ENCODE measurements at places on chromosomes 3 and 15.

DNA sequence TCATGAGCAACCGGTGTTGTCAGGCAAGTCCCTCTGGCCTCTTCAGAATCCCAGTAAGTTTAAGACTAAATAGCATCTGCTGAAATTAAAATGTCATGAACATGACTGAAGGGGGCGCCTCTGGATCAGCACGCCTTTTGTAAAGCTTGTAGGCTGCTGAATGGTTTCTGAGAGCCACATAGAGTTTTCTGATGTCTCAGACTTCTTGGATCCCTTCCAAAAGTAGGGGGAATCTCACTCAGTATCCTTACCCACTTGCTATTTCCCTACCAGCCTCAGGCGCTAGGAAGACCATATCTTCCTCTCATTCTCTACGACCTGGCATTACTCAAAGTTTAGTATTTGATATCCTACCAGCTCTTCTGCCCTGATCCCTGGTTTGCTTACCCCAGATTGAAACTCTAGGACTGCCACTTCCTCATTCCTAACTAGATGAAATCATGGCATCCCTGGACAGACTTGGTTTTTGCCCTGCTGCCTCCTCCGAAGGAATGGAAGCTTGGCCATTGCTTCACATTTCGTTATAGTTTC lies 62.7 kb upstream of the CD47 start:
- DNase-seq, result peak; percentile 44

DNA sequence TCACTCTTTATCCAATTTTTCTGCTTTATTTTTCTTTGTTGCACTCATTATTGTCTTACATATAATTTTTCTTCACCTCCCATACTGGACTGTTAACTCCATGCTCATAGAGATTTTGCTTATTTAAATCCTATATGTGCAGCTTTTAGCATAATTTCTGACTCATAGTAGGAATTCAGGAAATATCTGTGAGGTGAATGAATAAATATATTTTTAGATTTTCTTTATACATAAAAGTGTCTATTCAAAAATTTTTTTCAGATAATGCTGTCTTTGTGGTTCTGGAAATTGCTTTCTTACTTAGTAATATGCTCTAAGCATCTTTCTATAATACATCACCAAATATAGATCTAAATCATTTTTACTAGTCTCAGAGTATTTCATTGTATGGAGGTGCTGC lies 191.8 kb upstream of the SUCLG2 start:
- DNase-seq, result no peak

GRCh38 chr3:140007911-140008869 lies 73.2 kb downstream of the CLSTN2 start:
- no peak for DNase-seq

DNA sequence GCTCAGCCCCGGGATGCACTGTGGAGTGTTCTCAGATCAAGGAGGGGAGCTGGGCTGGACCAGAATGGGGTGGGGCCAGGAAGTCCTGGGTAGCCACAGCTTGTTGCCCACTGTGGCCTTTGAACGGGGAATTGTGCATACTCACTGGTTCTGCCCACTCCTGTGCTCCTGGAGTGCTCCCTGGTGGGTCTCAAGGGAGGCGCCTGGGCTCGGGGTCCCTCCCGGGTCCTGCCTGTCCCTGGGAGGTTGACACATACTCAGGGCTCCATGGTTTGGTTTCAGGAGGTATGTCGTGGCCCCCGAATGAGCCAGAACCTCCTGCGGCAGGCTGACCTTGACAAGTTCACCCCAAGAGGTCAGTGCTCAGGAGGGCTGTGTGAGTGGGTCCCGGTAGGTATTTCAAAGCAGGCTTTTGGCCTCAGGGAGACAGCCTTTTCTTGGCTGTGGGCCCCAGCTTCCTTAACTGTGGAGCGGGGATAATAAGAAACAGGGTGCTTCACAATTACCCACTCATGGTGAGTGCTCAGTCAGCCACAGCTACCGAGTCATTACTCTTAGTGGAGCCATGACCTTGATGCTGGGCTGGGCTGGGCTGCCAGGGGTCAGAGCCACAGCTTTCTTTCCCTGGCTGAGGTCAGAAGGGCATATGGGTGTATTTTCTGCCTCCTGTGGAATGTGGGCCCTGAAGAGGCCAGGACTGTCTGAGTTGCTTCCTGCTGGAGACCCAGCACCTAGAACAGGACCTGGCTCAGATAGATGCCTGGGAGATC lies 7.6 kb downstream of the DNAH1 start:
- DNase-seq, result no peak

DNA sequence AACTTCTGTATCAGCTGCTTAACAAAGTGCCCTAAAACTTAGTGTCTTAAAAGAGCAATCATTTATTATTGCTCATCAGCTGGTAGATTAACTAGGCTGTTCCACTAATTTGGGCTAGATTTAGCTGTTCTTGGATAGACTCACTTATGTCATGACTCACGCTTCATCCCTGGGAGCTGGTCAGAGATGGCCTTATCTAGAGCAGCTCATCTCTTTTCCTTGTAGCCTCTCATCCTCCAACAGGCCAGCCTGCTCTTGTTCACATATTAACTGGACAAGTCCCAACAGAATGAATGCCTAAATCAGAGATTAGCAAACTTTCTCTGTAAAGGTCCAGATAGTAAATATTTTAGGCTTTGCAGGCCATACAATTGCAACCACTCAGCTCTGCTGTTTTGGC lies 66.9 kb upstream of the PLAAT1 start:
- DNase-seq, result no peak

DNA sequence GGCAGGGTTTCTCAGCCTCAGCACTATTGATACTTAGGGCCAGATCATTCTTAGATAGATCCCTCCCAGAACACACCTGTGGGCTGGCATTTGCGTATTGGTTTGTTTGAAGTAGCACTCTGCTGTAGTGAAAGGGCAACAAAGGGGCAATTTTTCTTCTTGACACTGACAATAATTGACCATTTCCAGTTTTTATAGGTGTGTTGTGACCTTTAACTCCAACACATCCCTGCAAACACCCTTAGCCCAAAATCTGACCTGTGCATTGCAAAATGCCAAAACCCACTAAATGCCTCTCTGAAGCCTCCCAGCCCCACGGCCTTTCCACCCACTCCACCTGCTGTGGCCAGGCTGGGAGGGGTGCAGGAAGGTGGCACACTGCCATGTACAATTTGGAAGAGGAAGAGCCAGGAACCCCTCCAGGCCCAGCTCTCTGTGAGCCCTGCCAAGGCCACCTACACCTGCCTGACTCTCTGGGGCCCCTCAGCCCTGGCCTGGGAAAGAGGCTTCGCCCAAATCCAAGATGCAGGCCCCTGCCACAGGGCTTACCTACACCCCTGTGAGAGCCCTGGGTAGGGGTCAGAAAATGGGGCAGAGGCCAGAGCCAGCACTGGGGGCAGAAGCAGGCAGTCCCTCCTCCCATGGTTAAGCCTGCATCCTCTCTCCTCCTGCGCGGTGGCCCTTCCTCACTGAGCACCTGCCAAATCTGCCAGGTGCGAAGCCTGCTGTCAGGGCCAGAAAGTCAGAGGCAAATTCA lies 9.6 kb upstream of the CYP11A1 start:
- DNase-seq, result no peak

GRCh38 chr3:116114586-116114985 lies 330.7 kb downstream of the LSAMP start:
- DNase-seq, result no peak

DNA sequence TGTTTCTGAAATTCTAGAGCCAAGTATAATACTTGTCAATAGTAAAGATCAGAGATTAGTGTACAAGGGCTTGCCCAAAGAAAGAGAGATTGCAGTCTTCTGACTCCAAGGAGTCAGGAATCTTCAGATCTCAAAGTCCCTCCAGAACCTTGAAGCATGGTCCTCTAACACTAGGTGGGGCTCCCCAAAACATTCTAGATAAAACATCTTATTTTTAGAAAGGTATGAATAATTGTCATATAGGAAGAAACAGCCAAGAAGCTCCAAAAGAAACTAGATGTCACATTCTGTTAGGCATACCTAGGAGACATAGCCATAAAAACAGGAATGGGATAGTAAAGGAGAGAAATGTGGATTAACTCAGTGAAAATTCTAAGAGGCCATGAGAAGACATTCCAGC lies 10.7 kb downstream of the MUC13 start:
- DNase-seq, result no peak

DNA sequence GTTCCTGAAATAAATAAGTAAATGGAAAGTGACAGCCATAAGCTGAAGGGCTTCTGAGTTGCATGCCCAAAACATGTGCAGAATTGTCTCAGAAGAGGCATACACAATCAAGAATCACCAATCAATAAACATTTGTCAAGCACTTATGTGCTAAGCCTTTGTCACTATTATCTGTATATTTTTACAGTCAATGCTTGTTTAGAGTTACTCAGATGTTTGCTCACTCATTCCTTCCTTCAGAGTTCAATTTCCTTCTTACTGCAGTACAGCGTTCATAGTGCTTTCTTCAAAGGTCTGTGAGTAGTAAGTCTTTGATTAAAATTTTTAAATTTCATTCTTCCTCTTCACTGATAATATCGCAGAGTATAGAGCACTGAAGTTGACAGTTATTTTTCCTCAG lies 17.2 kb downstream of the FOXL2NB start:
- no peak for DNase-seq

GRCh38 chr15:95944193-95944592 lies 386.3 kb upstream of the NR2F2 start:
- DNase-seq, result no peak

- DNase-seq, result no peak
These were observed 5.0 kb downstream of the AEN start for GRCh38 chr15:88625943-88626741.

DNA sequence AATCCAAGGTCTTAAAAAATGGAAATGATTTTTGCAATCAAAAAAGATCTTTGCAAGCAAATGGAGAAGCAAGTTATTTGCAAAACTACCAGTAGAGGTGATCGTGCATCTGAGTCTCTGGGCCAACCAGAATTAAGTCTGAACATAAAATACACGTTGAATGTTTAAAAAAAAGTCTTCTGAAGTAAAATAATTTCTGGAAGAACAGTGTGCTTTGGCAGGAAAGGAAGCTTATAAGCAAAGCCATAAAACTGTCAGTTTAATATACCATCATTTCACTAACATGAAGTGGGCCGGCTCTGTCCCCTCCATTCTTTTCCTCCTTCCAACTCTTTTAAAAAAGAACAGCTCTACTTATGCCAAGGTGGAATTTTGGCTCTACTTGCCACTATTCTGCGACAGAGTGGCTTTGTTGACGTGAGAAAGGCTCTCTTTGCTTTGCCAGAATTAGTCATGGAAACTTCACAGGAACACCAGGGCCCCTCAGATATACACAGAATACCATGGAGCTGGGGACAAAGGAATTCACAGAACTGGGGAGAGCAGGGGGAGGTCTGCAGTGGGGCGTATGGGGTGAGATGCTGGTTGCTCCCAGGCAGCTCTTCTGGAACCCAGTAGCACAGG lies 29.8 kb downstream of the FSTL1 start:
- DNase-seq, result no peak

GRCh38 chr15:73621286-73621826 lies 11.8 kb downstream of the NPTN start:
- no peak for DNase-seq

GRCh38 chr3:190380184-190380583 lies 7.8 kb upstream of the CLDN16 start:
- no peak for DNase-seq

DNA sequence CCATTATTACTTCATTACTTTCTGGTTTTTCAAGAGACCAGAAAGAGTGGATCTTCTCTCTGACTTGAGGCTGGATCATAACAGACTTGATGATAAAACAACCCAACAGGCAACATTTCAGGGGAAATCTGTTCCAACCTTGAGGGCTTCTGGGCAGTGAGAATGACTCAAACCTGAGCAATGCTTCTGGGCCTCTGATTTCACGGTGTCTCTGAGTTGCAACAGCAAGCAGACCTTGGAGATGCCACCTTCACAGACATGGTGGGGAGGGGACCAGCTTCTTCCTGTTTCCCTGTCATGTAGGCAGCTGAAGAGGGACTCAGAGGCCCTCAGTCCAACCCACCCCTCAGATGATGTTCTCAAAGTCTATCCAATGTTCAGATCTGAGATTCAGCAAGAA lies 104.0 kb downstream of the ABHD5 start:
- no peak for DNase-seq

DNA sequence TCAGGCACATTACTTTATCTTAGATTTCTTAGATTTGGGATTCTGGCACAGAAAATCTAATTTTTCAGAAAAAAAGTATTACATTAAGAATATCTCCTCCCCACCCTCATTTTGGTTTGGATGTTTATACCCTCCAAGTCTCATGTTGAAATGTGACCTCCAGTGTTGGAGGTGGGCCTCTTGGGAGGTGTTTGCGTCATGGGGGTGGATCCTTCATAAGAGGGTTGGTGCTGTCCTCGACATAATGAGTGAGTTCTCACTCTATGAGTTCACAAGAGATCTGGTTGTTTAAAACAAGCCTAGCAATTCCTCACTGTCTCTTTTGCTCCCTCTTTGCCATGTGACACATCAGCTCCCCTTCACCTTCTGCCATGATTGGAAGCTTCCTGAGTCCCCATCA lies 45.6 kb upstream of the WWTR1 start:
- no peak for DNase-seq

- no peak for DNase-seq
These were observed 60.1 kb upstream of the SEC61A1 start for GRCh38 chr3:127992127-127992526.

DNA sequence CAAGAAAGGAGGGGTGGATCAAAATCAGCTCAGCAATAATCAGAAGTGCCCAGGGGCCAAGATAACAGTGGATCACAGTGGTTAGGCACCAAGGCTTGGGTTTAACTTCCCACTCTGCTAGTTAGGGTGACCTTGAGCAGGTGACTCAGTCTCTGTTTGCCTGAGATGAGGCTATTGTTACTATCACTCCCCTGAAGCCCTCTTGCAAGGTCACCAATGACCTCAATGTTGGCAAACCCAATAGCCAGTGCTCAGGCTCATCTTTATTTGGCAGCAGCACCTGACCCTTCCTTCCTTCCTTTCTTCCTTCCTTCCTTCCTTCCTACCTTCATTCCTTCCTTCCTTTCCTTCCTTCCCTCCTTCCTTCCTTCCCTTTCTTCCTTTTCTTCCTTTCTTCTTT lies 102.4 kb upstream of the HACD2 start:
- DNase-seq, result no peak

GRCh38 chr15:52252781-52253180 lies 42.8 kb downstream of the MYO5C start:
- no peak for DNase-seq

GRCh38 chr15:64774629-64775493 lies 528 bp downstream of the RBPMS2 start:
- DNase-seq, result peak; percentile 13

DNA sequence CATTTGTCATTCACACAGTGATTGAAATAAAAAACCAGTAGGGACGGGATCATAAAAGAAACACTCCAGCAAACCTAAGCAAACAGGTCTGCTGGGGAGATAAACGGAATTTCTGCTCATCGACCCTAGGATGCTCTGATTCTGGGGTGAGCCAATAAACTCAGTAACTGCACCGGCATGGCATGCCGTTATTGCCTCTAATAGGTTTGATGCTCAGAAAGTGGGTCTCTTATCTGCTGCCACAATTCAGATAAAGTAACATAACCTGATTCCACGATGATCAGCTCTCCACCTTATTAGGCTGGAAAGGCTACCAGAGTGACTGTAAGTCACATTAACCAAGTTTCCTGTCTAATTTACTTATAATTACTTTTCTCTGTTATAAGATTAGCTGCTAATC lies 19.6 kb downstream of the DCLK3 start:
- no peak for DNase-seq

All from stimulated activated CD4-positive, alpha-beta T cell treated with anti-CD3 and anti-CD28 coated beads, Interleukin-4, amount 100 ng/mL, for 48 hours (primary cell).